CD4-positive, alpha-beta memory T cell (primary cell): ENCODE measurements at places on chromosomes 6 and 20.

DNA sequence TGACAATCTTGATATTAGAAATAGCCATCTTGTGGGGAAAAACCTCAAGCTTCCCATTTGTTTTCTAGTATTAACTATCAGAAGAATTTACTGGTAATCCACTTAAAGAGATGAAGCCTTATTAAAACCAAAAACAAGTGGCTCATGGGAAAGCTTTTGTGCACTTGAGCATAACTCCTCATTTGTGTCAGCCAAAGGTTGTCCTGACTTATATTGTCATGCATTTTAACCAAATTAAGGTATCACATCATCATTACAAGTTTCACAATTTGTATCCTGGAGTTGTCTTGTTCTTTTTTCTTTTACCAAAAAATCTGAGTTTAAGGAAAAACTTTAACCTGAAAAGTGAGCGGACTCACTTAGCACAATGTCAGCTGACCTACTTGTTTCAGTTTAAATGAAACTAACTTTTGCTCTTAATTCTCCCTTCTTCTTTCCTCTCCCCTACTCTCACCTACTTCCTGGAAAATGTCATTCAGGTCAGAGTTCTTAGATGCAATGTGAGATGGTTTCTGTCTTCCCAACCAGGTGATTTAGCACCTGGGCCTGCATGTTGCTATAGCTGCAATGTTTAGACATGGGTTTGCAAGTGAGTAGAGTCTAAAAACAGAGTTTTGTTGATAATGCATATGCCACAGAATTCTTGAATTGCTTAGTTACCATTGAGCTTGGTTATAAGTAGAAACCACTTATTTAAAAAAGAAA is 82.8 kb downstream of the TNFAIP3 start:
- peak; percentile 72 for DNase-seq

DNA sequence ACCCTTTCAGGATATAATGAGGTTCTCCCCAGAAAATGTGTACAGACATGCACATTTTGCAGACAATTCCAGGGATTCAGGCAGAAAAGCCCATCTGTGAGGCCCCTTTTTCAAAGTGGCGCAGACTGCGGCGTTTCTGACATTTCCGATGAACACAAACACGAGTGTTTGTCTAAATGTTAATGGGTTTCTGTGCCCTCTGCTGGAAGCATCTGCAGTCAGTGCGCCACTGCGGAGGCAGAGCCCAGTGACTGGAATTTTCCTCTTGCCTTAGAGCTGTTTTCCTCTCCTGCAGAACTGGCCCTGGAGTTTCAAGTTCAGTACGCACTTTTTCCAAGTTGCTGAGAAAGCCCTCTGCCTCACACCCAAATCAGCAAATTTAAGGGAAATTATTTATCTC is 15.3 kb downstream of the ANKRD60 start:
- DNase-seq: no peak

DNA sequence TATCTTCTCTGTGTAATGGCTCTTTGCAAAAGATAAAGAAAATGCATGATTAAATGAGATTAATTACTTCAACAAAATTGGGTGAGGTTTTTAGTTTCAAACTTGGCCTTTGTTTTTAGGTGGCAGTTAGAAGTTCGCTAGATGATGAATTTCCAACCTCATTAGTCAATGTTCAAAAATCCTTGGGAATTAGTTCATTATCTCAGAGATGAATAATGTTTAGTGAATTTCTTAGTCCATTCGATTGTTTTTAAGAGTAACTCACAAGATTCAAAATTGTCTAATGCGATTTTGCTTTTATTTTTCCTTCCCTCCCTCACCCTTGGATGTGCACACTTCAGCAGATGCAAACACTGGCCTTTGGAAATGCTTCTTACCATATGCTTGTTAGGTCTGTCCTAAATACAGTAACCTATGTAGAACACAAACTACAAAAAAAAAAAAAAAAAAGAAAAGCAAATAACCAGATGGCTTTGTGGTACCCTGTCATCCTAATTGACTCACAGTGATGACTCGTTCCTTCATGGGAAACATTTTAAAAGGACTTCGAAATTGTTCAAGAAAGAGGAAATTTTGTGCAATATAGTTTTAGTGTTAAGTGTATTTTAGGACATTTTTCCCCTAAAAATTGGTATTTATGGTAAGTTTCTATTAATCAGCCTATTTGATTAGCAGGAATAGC is 66.7 kb downstream of the FAM229B start:
- no peak for DNase-seq

DNA sequence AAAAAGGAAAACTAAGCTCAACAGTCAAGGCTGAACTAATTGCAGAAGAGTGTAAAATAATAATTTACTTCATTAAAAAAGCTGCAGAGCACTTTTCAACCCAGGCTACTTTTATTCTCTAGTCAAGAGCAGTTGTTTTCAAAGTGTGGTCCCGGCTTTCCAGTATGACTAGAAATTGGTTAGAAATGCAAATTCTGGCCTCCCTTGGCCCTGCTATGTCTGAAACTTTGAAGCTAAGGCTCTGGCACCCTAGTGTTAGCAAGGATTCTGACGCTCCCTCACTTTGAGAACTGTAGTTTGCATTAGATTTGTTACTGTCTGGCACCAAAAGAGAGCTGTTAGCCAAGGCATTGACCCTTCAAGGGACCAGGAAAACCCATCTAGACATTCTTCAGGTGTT is 9.5 kb upstream of the NXT1 start:
- no peak for DNase-seq

DNA sequence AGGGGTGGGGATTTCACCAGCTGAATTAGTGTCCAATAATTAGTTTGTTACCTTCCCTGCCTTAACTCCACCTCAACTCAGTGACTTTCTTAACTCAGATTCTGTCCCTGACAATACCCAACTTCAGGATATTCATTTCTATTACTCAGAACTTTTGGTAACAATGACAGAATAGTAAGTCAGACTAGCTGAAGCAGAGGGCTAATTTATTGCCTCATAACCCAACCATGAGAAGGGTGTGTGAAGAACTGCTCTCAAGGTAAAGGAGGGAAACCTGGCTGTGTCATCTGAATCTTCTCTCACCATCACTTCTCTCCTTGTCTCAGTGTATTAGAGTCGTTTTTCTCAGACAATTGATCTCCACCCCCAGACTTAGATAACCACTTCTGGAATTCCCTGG is 1.2 kb upstream of the PI3 start:
- DNase-seq: no peak

DNA sequence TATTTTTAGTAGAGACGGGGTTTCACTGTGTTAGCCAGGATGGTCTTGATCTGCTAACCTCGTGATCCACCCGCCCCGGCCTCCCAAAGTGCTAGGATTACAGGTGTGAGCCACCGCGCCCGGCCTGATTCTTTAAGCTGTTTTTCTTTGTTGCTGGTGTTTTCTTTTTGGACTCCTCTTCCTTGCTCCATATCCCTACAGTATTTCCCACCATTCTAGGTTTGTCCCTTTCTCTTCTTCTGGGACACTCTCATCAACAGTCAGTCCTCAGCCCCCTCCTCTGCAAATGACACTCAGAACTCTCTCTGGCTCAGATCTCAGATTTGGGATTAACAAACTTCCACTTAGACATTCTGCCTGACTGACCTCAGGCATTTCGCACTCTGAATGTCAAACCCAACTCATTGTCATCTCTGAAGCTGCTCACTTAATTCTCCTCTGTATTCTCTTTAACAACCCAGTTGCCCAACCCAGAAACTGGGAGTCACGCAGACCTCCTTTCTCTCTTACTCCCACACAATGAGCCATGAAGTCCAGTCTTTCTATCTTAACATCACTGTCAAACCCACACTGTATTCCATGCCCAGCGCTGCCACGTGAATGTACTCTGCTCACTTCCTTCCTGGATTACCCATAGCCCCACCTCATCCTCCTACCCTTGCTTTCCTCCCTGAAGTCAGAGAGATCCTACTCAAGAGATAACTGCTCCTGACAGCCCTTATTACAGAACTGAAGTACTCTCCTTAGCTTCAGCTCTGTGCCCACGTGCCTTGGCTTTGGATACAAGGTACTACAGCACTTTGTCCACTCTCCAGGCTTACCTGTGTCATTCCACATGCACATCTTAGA is 2.6 kb downstream of the MPIG6B start:
- no peak for DNase-seq
